Stimulated activated effector memory CD8-positive, alpha-beta T cell treated with anti-CD3 and anti-CD28 coated beads, Interleukin-12 subunit alpha, Interleukin-12 subunit beta, amount 100 ng/mL, for 72 hours (primary cell): ENCODE measurements at places on chromosomes 3 and 15.

DNA sequence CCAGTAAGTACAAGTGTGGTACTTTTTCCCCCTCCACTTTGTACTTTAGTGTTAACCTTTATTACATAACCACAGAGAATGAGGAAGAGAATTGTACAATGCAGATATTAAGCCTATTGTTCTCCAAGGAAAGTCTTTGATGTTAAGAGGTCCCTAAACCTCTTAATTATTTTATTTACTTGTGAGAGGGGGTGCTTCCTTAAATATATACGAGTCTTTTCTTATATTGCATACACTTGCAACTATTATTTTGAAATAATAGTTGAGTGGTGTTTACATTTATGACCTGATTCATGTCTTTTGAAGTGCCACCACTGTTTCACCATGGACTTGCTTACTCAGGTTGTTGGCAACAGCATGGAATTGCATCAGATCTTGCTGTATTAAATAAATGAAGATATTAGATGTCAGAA lies 10.1 kb downstream of the USP3 start:
- no peak for DNase-seq

- DNase-seq, result no peak
Observed at GRCh38 chr15:38148471-38148870, 104.2 kb upstream of the SPRED1 start.

GRCh38 chr15:39918688-39919385 lies 1.2 kb downstream of the GPR176 start:
- no peak for DNase-seq

DNA sequence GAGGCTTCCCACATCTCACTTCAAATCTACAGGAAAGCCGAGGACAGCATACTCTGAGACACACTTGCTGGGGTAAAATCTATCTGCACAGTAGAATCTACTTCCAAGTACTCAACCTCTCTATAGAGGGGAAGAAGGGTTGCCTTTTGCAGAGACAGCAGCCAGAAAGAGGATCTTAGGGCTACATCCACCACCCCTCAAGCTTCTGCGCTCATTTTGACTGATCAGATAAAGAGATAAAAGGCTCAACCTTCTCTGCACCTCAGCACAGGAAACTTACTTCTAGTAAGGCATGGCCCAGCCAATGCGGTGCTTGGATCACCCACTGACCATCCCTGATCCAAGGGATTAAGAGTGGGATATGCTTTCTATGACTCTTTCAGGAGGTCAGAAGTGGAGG lies 6.9 kb upstream of the SLC9A9 start:
- DNase-seq, result no peak

- no peak for DNase-seq
Observed at GRCh38 chr3:20912406-20912805, 726.4 kb upstream of the SGO1 start.
